NCI-H1694 (cell line): ENCODE measurements at places on chromosomes 4 and X.

DNA sequence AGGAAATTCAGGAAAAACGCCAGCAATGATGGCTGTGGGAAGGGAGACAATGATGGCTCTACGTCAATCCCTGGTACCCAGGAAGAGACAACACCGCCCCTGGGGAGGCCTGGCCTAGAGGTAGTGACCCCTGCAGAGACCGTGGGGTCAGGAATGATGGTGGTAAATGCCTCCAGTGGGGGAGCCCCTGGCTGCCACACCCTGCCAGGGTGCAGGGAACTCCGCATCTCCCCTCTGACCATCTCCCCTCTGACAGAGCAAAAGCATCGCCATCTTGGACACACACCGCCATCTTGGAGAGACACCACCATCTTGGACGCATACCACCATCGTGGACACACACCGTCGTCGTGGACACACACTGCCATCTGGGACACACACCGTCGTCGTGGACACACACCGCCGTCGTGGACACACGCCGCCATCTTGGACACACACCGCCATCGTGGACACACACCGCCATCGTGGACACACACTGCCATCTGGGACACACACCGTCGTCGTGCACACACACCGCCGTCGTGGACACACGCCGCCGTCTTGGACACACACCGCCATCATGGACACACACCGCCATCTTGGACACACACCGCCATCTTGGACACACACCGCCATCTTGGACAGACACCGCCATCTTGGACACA lies 9.9 kb downstream of the ASMTL start:
- DNase-seq: no peak

- no peak for DNase-seq
Observed at GRCh38 chr4:154329268-154329868, 162.2 kb downstream of the DCHS2 start.

GRCh38 chrX:134407065-134407376 lies 52.9 kb upstream of the HPRT1 start:
- DNase-seq: no peak

DNA sequence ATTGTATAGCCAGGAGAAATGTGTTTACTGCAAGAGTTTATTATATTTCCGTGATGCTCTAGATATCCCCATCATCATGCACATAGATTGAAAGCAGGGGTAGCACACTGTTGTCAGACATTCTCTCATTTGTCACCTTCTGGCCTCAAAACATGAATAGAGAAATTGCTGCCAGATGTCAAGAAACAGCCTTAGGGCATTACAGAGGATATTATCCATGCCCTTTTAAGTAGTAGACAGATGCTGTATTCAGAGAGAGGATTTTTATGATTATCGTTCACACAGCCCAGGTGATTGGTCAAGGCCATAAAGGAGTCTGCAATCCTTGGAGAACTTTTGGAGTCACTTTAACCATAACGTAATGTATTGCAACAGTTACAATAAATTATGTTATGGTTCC lies 1961.5 kb upstream of the TENM3 start:
- DNase-seq: no peak

DNA sequence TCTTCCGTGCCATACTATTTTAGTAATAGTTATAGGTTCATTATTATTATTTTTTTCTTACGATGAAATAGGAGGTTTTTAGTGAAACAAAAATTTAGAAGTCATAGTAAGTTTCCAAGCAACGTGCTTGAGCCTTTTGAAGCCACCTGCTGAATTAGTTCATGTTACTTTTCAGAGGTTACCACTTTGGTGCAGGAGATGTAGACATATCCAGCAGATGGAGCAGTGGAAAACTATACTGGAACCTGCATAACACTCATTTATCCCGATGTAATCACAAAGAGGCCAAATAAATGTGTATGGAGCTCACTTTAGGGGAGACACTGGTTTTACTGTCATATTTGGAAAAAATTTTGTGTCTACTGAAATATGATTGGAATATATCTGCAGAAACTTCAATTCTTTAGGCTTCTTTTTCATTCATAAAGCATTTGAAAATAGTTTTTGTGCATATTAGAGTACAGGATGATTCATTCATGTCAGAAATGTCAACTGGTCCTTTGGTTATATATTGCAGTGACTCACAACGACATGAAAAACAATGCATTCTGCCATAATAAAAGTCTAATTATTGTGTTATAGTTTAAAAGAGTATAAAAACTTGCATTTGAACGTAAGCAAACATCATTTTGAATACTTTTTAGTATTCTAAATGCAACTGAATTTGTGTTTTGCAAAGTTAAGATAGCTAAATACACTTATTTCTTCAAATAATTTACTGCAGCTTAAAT lies 2182.9 kb upstream of the TENM3 start:
- DNase-seq: no peak

DNA sequence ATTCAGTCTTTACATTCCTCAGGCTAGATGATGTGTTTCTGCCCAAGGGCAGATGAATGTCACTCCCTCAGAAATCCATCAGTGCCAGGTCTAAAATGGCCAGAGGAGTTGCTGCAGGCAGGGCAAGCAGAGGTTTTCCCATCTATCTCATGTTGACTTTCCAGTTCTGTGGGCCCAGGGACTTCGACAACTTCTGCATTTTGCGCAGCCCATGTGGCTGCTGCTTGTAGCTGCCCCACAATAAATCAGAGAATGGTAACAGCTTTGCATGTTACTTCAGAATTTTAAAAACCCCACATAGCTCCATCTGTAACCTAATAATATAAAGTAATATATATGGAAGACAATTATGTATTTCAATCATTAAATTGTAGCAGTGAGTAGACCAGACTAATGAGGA lies 1367.7 kb upstream of the AGA start:
- DNase-seq: no peak

GRCh38 chrX:147737690-147738089 lies 174.0 kb upstream of the FMR1 start:
- no peak for DNase-seq

DNA sequence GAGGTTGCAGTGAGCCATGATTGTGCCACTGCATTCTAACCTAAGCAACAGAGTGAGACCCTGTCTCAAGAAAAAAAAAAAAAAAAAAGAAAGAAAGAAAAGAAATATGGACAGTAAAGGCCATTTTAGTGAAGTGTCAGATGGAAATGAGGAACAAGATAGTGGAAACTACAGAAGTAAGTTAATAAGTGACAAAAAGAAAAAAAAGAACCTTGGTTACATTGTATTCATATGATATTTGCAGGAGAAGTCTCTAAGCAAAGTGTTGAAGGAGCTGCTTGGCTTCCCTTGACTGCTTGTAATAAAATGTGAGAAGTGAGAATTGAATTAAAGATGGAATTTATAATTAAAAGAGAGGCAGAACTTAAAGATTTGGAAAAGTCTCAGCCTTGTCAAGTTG lies 73.2 kb downstream of the HOPX start:
- no peak for DNase-seq

DNA sequence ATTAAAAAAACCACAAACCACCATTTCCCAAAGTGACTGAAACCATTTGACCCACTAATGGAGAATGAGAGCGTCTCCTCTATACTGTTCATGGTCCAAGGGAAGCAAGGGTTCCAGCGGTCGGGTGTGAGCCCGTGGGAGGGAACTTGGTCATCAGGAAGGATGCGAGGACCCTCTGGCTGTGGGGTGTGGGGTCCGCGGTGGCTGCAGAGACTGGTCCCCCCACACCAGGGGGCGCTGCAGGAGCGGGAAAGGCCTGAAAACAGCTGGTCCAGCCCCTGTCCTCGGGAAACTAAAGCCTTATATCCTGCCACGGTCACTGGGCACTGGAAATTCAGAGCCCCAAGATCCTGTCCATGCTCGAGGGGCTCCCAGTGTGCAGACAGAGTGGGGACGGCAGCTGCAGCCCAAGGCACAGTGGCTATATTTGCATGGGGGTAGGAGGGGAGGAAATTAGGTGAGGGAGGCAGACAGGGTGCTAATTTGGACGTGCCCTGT lies 4.3 kb downstream of the BLOC1S4 start:
- peak; percentile 18 for DNase-seq

GRCh38 chrX:119684916-119685224 lies 8.1 kb downstream of the SEPTIN6 start:
- no peak for DNase-seq

DNA sequence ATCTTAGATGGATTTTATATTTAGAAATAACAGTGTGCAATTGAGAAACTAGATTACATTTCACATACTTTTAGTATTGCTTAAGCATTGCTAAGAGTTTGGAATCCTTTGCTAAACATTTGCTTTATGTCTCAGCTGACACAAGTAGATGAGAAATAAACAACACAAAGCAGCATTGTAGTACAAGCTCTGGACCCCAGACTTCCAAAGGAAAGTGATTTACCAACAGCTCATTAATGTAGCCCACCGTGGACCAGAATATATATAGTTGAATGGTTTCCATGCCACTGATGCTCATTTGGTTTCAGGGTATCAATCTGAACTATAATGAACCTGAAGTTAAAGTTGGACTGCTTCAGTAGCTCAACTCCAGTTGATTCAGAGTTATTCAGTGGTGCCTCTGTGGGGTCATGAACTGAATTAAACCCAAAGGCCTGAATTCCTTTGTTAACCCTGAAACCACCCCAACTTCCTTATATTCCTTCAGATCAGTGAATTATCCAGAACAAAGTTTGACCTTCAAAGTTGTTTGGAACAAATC lies 132.1 kb upstream of the NEIL3 start:
- DNase-seq: no peak

- DNase-seq: no peak
Observed at GRCh38 chr4:41912546-41912945, 22.7 kb upstream of the TMEM33 start.

DNA sequence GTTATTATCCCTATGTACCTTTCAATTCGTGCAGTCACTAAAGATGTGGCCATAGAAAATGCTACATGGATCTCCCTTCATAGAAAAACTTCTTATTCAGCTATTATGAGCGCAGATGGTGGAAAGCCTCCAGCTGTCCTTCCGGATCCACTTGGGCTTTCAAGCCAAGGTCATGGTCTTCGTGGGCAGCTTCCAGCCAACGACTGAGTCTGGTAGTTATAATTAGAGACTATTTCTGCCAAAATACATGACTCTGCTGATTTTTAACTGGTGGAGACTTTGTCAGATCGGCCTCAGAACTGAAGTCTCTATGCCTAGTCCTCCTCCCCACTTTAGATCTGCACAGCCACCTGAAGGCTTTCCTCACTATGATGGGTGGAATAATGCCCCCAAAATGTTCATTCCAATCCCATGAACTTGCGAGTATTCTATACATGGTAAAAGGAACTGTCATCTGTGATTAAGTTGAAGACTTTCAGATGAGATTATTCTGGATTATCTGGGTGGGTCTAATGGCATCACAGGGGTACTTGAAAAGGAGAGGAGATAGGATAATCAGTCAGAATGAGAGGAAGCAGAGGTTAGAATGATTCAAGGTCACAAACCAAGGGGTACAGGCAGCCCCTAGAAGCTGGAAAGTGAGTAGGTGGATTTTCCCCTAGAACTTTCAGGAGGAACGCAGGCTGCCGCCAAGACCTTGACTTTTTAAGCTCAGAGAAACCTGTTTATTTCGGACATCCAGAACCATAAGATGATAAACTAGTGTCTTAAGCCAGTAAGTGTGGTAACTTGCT lies 171.1 kb upstream of the CXCL13 start:
- DNase-seq: no peak

GRCh38 chrX:39196192-39197102 lies 395.2 kb downstream of the MID1IP1 start:
- peak; percentile 9 for DNase-seq

DNA sequence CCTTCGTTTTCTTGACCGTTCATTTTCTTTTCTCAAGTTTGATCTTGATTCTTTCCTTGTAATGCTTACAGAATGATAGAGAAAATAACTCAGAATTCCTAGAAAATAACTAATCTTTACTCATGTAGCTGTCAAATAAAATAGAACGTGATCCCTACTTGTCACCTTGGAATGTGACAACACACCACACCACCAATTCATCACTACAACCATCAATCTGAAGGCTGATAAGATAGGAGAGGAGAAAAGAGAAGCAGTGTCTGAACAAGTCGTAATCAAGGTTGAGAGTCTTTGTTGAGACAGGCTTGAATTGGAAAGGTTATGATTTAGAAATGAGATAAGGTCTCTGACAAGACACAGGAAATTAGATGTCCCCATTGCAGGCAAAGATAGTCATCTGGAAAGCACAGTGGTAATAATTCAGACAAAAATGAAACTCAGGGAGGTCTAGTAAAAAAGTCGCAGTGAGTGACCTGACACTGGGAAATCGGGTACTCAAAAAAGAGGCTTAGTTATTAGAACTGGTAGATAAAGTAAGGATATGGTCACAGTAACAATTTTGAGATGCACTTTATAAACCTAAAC lies 456.2 kb downstream of the FAT4 start:
- DNase-seq: no peak

- DNase-seq: no peak
Observed at GRCh38 chr4:123064390-123064789, 142.0 kb upstream of the NUDT6 start.

DNA sequence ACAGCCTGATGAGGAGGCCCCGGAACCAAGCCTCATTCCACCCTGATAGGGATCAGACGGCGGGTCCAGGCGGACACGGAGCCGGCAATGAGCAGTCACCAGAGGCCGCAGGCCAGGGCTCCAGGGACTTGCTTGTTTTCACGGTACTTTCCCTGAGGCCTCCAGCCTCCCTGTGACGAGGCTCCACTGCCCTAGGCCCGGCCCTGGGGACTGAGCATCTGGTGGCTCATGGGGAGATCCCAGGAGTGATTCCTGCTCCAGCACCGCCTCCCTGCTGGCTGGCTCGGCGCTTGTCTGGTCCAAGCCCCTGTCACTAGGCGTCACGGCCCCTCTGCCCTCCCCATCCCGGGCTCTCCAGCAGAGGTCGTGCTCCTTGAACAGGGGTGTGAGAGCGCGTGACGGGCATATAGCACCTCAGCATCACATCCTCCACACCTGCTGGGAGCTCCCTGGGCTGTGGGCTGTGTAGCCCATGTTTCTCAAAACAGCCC lies 14.1 kb downstream of the HTRA3 start:
- DNase-seq: no peak
